ENCODE measurements at places on chromosomes 5 and 9.

DNA sequence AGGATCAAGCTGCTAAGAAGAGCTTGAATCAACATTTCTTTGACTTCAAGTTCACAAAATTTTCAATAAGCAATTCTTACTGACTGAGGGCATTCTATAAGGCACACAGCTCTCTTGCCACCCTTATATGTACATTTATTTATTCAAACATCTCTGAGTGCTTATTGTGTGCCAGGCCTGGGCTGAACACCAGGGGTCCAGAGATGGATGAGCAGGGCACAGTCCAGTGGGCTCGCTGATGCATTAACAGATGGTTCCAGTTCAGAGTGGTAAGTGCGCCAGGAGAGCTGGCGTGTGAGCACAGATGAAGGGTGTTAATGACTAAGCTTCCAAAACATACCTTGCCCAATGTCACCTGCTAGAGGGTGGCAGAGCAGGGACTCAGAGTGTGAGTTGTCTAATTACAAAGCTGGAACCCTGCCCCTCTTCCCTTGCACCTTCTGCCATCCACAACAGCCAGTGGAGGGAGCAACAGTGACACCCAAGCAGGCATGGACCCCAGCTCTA, 24.6 kb downstream of the ALG2 start:
- no peak for DNase-seq

GRCh38 chr9:127767410-127767809, 11.1 kb downstream of the SH2D3C start:
- DNase-seq: no peak

DNA sequence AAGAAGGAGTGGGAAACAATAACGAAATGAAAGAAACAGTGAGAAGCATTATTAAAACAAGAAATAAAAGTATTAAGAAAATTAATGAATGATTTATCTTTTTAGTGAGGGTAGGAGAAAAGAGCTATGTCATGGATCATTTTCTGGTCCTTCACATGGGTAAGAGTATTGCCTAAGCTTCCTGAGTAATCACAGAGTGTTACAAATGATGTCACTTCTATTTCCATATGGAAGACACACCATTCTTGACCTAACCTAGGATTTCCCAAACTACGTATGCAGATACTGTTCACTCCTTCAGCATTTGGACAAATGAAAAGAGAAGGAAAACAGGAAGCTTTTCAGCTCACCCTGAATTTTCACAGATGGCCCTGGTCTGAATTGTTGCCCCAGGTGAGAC, 3.3 kb upstream of the TSLP start:
- no peak for DNase-seq

DNA sequence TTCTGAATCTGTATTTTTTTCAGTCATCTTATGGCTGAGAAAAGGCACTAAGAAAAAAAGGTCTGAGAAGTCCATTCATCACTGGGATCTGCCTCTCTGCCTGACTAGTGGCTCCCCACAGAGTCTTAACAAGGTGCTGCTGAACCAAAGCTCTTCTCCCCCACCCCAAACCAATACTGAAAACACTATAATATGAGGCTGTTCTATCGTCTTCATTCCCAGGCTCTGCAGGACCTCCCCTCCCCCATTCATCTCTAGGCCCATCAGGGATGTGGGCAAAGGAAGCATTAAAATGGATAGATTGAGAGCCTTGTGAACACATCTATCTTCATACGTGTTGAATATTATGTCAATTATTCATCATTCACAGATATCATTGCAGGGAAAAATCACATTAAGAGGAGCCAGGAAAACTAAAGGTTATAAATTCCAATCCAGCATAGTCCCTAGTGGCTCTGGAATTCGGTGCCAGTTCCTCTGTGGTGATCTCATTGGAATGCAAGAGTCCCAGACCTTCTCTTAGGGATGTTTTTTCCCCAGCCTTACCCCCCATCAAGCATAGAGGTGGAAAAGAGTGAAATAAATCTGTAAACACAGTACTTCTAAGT, 44.3 kb upstream of the GPR151 start:
- no peak for DNase-seq

Measured in stimulated activated CD8-positive, alpha-beta memory T cell treated with anti-CD3 and anti-CD28 coated beads, Interleukin-7, amount 100 ng/mL, for 24 hours (primary cell).